GM04503 (cell line): ENCODE measurements at places on chromosomes 2 and 18.

GRCh38 chr2:170222842-170223241, 44.9 kb downstream of the MYO3B start:
- no peak for DNase-seq

DNA sequence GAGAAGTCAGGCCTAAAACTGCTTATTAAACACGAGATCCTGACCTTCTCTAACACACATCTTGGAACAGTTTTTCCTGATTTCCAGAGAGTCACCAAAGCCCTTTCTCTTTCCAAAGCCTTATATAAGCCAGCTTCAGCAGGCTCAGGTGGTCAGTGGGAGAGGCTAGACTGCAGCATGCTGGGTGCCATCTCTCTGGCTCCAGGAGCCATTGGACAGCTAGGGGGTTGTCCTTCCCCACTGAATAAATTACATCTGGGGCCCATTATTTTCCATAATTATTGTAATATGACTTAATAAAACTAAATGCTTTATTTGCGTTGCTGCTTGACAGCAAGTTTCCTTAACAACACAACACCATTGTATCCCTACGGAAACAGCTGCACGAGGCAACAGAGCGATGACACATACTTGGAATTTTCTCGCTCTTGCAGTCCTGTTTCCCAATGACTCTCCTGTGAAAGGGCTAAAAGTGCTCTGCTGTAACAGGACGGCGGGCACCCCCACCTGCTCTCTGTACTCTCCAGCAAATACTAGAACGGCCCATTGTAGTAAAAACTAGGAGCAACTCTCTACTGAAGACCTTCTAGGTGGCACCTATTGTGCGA, 160.6 kb downstream of the RNF144A start:
- DNase-seq: no peak

DNA sequence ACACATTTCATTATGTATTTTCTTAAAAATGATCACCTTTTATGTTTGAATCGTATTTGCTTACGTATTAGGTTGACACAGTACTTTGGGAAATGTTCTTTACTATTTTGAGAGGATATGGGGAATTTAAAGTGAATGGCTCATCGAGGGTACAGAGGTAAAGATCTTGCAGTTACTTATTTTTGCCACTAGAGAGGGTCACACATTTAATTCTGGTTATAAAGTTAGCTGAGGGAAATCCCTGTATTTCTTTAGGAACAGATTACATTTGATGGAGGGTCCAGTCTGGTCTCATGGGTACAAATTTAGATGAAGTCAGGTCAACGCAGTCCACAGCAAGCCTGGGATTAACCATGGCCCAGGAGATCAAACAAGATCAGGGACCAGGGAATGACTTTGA, 24.5 kb downstream of the DYNC2LI1 start:
- no peak for DNase-seq

- DNase-seq: no peak
Measured at GRCh38 chr18:41703744-41704530, 251.1 kb upstream of the PIK3C3 start.

GRCh38 chr18:39751921-39752320, 2186.3 kb upstream of the CELF4 start:
- no peak for DNase-seq

DNA sequence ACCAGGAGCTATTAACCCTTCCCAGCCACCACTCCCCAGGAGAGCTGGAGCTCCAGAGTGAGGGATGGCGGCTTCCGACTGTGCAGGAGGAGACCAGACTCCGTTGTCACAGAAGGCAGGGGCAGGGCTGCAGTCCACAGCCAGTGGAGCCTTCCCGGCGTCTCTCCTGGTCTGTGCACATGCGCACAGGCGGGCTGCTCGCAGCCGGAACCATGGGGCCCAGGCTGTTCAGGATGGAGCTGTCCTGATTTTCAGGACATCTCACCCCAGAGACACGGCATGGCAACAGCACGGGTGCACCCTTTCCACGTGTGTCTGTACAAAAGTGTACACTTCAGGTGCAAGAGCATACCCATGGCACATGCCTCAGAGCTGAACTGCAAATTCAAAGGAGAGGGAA, 28.9 kb downstream of the EIPR1 start:
- no peak for DNase-seq

DNA sequence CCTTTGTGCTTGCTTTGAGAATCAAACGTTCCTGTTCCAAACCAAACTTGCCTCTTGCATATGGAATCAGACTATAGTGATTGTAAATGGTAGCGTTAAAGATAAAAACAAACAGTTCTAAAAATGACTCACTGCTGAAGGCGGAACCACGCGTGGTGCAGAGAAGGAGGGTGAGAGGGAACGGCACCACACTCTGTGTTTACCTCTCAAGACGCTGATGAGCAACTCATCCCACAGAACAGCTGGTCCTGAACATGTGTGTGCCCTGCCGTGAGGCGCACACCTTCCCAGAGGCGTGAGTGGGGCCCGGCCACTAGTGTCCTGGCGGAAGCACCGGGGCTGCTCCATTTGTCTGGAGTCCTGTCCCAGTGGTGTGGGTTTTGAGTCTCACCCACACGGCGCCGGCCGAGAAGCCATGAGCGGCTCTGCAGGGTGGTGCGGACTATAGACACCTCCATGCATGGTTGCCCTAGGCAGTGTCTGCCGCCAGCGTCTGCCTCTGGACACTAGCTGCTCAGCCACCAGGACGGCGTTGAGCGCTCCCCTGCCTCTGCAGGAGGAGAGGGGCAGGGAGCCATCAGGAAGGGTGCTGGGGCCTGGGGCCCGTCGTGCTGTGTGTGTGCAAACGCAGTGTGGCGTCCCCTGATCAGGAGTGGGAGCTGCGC, 52.1 kb downstream of the NFATC1 start:
- DNase-seq: no peak

DNA sequence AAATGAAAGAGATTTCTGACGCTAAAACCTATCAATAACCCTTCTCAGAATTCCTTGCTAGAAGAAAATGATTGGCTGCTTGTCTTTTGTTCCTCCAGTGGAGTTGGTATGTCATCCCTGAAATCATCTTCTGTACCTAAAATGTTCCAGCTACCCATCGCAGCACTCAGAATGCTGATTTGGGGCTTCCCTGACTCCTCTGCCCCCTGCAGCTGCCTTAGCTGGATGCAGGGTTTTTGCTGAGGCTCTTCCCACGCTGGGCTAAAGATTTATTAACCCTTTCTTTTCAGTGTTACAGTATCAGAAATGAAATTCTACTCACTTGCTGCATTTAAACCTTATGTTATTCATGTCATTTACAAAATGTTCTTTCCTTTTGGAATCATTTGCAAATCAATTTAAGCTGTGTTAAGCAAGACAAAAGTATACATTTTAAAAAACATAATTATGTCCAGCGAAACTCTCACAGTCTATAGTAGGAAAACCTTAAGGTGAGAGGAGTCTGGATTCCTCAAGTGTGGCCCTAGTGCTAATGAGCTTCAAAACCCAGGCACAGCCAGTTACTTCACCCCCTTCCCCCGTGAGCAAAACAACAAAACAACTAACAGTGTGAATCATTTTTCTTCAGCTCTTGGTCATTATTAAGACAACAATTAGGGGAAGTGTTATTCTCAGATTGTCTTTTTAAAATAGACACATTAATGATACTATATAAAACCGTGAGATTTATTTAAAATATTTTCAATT, 32.8 kb downstream of the PKP4 start:
- no peak for DNase-seq

DNA sequence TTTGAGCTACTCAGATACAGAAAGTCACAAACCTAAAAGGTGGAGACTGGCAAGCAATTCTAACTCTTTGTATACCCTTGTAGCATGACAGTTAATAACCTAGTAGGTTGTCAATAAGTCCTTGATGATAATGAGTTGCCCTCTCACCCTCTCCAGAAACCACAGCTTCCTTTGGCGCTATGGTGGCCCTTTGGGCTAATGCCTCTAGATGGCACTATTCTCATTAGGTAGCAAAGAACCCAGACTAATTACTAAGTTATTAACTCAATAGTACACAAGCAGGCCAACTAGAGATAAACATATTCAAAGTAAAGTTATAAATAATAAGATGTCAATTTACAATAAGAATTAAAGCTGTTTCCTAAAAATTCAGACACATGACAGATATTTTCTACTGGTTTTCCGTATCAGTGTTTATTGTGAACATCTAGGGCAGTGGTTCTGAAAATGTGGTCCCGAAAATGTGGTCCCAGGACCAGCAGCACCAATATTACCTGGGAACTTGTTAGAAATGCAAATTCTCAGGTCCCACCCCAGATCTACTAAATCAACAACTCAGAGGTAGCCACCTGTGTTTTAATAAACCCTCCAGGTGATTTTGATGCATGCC, 41.1 kb downstream of the LDAH start:
- DNase-seq: no peak

DNA sequence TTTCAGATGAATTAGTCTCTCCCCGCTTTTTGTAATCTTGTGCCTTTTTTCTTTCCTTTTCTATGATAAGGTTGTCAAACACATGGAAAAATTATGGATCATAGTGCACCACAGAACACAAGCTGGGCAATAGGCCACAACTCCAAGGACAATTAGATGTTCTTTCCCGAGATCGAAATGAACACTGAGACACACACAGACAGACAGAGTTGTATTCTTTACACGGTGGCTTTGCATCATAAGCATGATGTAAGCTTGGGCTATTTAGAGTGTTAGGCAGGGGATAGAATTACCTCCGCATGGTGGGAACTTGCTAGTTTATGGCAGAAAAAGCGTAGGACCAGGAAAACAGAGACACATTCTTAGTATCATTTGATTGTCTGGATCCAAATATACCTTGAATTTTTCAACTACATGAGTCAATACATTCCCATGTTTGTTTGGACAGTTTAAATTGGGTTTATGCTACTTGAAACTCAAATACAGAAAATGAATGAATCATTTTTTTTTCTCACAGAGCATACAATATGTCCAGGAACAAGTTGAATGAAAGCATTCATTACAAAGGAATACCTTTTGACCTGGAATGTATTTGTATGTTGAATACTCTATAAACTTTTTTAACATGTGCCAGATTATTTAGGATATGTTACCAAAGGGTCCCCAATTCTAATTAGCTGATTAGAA, 1611.5 kb upstream of the TMEFF2 start:
- DNase-seq: no peak

GRCh38 chr18:74256190-74256589, 35.6 kb downstream of the CYB5A start:
- DNase-seq: no peak

DNA sequence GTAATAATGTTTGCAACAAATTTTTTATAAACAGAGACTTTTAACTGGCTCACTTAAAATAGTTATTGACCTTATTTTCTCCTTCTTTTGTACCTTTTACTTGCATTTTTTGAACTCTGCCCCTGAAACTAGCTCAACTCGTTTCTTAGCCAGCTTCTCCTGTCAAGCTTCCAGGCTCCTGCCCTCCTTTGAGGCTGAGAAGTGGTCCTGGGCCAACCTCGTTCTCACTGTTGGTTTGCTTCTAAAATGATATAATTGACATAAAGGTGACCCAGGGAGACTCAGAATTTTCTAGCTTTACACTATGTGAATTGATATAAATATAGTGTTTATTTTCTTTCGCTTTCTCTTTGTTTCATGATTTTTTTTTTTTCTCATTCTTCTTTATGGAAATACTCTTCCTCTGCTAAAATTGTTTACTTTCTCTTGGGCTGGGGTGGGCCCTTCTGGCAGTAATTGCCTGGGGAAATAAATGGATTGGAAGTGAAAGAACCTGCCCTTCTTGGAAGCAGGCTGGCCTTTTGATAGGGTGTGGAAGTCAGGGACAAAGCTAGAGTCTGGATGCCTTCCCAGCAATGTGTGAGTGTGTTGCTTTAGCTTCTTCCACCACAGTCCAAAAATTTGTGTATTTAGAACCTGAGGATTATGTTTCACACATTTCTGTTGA, 30.7 kb downstream of the GPD2 start:
- no peak for DNase-seq

DNA sequence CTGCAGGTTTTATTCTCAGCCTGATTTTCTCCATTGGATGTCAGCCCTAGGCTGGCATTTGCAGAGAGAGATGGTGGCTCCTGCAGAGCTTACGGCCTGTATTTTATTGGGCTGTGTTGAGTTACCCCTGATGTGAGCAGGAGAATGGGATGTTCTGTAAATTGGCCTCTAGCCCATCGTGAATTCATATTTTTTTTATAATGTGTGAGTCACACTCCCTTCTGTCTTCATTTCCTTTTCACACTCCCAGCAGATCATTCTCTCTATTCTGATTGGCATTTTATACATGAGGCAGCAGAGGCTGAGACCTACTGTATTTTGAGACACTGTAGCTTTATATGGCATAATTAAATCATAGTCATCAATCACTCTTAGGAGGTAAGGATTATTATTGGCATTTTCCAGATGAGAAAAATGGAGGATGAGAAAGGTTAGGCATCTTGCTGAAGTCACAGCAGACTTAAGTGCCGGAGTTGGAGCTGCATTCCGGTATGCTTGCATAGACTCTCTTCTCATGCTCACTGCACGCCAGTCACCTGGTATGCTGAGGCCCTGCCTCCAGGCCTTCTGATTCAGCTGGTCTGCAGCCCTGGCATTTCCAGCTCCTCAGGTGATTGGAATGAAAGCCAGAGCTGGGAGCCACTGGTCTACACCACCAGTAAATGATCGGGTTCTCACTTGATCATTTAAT, 142.4 kb downstream of the NEDD4L start:
- DNase-seq: no peak

GRCh38 chr2:43349904-43350303, 123.5 kb upstream of the ZFP36L2 start:
- no peak for DNase-seq

DNA sequence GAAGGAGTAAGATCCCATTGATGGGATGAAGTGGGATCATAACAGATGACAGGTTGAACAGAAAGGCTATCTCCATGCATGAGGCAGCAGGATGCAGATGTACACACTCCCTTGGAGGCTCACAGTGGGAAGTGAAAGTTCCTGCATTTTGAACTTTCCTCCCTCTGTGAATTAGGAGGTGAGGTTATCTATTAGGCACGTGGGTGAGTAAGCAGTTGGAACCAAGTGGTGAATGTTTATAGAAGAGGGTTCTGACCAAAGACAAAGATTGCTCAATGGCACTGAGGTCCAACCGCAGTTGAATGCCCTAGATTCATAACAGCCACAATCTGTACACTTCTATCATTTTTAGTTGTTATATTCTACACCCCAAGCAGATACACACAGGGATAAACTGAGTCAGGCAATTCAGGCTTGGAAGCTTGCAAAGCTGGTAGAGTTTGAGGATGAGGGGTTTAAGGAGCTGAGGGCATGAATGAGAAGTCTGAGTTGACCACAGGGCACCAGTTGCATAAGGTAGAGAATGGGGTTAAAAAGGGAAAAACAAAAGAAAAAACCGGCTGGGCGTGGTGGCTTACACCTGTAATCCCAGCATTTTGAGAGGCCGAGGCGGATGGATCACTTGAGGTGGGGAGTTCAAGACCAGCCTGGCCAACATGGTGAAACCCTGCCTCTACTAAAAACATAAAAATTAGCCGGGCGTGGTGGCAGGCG, 7.1 kb upstream of the KCMF1 start:
- peak; percentile 51 for DNase-seq
